ENCODE measurements at places on chromosomes 1 and 21. TPM values are rescaled to one million over a fixed set of nuclear protein-coding genes. Genes with fewer than 3 reads are reported as not detected.

- DNase-seq: no peak
Observed at GRCh38 chr1:92791487-92792066, 6.7 kb upstream of the EVI5 start.

- DNase-seq: no peak
Observed at GRCh38 chr21:28614791-28615190, 377.9 kb downstream of the LTN1 start.

GRCh38 chr1:33667386-33668282, 195.2 kb downstream of the ZSCAN20 start:
- DNase-seq: no peak

Gene STUM
- 0.96 TPM for polyA plus RNA-seq

DNA sequence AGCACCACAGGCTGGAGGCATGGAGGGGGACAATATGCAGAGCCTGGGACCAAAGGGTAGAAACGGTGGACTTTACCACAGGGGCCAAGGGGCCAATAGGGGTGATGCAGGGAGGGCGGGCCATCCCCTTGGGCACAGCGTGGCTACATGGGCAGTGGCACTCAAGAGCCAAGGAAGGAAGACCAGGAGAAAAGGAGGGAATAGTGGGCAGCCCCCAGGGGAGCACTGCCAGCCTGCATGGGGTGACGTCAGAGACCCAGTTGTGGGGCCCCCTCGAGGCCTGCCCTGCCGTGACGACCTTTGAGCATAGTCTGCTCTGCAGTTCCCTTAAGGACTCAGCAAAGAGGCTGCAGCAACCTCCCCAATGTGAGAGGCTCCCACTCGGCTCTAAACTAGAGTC, 95.5 kb upstream of the TMPRSS2 start:
- DNase-seq: no peak

DNA sequence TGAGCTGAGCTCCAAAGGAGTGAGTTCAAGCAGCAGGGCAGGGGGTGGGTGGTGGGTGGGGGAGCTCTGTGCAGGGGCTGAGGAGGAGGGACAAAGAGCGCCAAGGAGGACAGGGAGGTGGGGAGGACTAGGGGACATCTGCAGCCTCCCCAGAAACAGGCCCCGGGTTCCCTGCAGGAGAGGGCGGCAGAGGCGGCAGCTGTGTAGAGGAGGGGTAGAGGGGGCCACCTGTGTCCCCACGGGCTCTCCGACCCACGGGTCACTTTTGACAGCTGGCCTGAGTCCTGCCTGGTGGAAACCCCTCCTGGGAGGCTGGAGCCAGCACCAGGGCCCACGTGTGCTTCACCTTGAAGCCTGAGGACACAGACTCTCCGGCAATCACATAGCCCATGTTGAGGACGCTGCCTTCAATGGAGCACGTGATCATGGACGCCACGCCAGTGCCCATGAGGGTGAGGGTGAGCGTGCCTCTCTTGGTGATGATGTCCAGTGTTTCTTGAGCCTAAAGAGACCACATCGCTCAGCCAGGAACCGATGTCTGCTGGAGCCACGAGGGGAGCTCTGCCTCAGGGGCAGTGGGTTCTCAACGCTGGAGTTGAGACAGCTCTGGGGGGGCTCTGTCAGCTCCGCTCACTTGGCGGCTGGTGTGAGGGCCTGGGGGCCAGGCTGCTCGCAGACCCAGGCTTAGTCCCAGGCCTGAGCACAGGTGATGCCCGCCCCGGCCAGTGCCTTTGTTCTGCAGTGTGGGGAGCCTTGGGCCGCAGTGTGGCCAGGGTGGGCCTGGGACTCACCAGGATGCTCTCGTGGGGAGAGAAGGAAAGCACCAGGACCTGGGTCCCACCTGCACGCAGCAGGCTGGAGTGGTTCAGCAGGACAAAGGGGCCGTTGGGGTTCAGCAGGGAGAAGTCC, 6.6 kb upstream of the TMEM52 start:
- no peak for DNase-seq

- no peak for DNase-seq
Observed at GRCh38 chr1:175252561-175252960, 60.0 kb upstream of the KIAA0040 start.

Gene KRTAP12-2
- not detected for polyA plus RNA-seq

Gene PTGFR
- polyA plus RNA-seq: 0.32 TPM

Gene MMP23B
- polyA plus RNA-seq: 0.29 TPM

Gene TAS1R3
- polyA plus RNA-seq: 0.08 TPM

DNA sequence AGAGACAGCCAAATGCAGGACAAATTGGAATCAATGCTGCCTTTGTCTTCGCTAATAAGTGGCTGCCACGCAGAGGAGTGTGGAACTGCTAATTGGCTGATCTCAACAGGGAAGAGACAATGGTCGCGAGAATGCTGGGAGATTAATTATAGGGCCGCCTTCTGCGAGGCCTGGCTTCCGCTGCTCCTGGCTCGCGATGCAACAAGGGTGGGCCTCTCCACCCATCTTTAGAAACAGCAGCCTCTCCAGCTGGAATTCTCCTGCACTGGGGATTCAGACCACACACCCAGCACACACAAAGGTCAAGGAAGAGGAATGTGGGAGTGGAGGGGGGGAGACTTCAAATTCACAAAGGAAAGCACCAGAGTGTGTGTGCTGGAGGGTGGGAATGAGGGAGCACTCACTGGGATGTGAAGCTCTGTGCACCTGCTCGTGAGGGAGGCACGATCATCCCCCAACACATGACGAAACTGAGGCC, 200.7 kb upstream of the GRIK3 start:
- DNase-seq: no peak

GRCh38 chr1:59096501-59096900, 200.4 kb upstream of the FGGY start:
- no peak for DNase-seq

Gene HSPB7
- 2,058 TPM for polyA plus RNA-seq

DNA sequence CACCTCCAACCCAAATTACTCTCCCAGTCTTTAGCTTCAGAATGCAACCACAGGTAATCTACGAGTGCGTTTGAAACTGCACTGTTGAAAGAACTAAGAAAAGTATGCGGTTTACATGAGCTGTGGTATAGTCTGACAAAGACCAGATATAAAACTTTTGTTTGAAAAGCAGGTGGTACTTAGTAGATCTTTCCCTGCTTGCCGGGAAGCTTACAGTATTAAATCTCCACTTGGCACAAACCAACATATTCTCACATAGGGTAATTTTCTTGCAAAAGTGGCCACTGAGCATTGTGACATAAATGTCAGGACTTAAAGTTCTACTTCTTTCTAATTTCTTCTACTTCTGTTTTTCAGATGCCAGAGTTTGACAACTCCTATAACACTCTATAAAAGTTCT, 8.4 kb downstream of the RGS2 start:
- DNase-seq: no peak

Gene PSMG1
- 44.0 TPM for polyA plus RNA-seq

DNA sequence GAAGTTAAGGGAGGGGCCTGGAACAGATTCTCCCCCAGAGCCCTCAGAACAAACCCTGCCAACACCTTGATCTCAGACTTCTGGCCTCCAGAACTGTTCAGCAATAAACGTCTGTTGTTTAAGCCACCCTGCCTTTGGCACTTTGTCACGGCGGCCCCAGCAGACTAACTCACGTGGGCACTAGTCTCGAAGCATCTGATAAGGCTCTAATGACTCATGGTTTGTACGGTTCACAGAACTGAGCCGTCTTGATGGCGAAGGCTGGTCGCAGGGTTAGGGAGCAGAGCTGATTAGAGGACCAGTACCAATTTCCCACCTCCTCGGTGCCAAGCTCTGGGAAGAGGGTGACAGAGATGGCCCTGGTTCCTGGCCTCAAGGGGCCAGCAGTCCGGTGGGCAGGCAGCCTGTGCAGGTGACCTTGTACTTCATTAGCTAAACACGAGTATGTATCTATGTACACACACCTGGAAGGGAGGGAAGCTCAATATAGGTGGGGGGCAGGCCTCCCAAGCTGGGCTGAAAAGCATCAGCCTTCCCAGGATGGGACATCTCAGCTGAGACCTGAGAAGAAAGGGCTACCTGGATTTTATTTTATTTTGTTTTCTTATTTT, 112.8 kb downstream of the MRPS6 start:
- DNase-seq: no peak

- DNase-seq: no peak
Observed at GRCh38 chr21:36076878-36077655, 7.2 kb downstream of the CBR1 start.

Data from psoas muscle (tissue), 8 donors.